ENCODE measurements at places on chromosomes 4 and X.
A peak's percentile ranks its signal among the peaks of the same experiment; 100 is the strongest.

- no peak for DNase-seq
These were observed 450.3 kb upstream of the PCDH7 start for GRCh38 chr4:30269850-30270249.

GRCh38 chr4:2274320-2275043, 12.6 kb upstream of the MXD4 start:
- DNase-seq = no peak

GRCh38 chr4:5399790-5400421, 308.5 kb downstream of the EVC2 start:
- DNase-seq = peak; percentile 28

DNA sequence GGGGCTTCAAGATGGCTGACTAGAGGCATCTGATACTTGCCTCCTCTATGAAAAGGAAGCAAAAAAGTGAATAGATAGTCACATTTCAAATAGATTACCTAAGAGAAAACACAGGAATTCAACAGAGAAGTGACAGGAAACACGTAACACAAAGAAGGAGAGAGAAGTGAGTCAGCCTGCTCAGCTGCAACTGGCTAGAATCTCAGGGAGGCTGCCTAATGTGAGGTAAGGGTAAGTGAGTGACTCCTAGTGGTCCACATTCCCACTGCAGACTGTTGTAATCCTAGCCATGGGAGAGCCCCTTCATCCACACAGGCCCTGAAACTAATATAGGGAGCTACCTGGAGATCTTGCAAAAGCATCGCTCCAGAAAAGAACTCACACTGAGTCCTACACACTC, 179.2 kb downstream of the SLC7A11 start:
- no peak for DNase-seq

DNA sequence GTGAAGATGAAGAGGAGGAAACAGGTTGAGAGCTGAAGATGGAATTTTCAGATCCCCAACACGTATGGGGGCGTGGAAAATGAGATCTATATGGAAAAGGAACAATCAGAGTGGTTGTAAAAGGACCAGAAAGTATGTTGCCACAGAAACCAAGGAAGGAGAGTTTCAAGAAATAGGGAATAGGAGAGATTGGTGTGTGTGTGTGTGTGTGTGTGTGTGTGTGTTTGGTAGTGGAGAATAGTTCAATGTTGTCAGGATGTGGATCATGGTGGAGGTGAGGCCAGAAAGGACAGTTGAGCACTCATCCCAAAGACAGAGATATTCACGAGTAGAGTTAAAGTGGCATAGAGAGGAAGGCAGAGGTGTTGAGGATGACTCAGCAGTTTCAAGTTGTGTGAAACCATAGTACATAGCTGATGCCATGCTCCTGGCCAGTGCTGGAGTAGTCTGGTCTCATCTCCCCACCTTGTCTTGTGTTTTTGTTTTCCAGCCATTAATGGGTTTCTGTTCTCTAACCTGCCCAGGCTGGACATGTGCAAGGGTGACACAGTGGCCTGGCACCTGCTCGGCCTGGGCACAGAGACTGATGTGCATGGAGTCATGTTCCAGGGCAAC, 36.1 kb downstream of the HEPH start:
- no peak for DNase-seq

DNA sequence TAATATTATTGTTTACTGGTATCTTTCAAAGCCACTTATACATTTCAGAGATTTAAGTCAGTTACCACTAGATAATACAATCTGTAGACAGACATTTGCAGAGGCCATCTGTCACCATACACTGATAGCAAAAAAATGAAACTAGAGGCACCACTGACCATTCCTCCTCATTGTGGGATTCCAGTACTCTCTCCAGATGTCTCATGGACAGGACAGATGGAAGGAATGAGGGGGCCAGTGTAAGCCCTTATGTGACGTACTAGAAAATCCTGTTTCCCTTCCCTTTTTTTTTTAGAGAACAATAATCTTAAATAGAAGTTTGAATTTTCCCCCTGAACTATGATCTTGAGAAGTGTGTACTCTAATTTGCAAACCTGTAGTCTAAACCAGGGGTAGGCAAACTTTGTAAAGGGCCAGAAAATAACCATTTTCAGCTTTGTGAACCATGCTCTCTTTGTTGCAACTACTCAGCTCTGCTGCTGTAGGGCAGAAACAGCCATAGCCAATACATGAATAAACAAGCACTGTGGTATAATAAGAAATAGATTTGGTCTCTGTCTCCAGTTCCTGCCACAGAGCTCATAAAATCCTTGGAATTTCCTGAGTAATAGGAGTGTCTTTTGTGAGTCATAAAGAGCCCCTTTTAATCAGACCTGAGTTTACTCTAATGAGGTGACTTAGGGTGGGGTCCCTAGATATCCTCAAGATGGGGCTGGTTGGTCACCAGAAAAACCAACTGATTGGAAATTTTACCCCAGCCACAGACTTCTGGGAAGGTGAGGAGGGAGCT, 90.4 kb downstream of the MOSPD2 start:
- DNase-seq = no peak

DNA sequence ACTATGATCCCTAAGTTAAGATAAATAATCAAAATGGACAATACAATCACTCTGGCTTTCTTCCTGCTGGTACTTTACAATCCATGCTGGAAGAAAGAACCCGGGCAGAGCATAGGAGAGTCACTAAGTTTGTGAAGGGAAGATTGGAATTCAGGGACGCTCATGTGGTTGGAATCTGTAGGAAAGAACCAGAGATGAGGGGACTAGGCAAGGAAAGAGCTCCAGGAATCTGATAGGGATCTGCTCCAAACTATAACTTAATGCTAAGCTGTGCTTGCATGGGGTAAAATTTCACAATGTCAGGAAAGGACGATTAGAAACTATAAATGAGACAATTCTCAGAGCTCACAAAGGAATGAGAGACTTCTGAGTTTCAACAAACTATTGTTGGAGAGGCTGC, 167.5 kb downstream of the ADGRA3 start:
- DNase-seq = no peak

DNA sequence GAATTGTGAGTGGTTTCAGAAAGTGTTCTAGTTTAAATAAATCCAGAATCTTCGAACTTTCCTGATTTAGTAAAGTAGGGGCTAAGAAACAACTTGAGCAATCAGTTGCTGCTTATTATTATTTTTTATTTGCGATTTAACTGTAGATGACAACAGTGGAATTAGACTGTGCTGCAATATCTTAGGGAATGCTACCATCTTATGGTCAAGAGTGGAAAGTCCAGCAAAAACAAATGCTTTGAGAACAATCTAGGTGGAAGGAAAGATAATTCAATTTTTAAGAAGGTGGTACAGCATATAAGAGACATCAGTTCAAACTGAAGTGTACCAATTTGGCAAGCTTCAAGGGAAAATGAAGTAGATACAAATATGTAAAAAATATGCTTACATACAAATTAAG, 73.3 kb downstream of the CYLC1 start:
- DNase-seq = no peak

- DNase-seq = no peak
These were observed 28.6 kb upstream of the LSM6 start for GRCh38 chr4:146146918-146147317.

DNA sequence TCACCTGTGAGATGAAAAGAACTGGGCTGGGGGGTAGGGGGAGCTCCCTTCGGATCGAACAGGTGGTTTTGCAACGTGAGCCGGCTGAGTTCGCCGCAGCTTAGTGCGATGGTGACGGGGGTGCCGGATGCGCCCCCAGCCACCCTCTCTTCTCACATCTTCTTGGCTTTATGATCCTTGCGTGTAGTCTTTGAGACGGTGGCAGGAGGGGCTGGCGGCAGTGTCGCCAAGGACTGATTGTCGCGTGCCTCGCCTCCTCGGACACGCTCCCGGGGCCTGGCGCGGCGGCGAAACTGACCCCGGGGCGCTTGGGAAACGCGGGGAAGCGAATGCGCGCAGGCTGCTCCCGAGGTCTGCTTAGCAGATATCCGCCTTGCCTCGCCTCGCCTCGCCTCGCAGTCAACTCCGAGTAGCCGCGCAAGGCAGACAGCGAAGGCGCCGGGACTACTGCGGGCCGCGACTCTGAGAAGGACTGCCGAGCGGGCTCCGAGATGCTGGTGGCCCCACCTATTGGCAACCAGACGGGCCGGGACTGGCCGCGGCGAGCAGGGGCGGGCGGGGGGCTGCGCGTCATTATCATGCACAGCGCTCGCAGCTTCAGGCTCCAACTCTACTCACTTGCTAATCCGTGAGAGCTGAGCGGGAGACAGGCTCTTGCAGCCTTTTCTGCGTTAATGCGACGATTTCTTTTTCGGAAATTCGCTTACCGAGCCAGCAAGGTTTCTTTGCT, 1.5 kb downstream of the GRID2 start:
- DNase-seq = peak; percentile 83

DNA sequence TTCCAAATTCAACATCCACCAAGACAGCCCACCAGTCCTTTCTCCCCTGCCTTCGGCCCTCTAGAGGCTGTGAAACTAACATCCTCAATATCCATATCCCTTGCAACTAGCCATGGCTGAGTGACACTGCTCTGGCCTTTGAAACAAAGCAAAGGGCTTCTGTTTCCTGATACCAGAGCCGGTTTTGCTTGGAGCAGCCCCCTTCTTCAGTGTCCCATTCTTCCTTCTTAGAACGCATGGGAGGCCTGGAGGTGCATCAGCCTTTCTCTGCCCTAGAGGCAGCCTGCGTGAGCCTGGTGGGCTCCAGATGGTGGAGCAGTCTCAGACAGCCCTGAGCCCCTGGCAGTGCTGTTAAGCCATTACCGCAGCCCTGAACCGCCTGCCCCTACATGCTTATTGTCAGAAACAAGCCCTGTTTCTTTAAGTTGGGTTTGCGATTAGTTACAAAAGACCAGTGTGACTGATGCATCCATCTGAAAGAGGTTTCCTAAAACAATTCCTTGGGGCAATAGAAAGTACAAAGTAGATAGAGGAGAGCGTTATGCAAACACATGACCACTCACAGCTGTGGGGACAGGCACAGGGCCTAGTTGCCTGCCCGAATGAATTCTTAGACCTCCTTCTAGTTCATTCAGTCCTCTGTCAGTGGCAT, 74.1 kb downstream of the EVC start:
- DNase-seq = no peak

DNA sequence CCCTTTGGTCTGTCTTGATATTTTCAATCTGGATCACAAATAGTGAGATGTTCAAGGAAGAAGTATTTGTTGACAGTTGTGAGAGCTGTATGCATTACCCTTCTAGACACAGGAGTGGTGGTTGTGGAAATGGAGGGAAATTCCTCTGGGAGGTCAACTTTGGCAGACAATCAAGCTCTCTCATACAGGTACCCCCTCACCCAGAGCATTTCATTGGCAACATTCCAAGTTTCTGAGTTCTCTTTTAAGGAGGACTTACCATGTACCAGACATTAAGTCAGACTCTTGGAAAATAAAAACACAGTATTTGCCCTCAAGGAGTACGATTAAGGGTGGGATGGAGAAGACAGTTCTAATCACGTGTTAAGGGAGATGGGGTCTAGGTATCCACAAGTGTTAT, 45.3 kb downstream of the KLHL15 start:
- DNase-seq = no peak

DNA sequence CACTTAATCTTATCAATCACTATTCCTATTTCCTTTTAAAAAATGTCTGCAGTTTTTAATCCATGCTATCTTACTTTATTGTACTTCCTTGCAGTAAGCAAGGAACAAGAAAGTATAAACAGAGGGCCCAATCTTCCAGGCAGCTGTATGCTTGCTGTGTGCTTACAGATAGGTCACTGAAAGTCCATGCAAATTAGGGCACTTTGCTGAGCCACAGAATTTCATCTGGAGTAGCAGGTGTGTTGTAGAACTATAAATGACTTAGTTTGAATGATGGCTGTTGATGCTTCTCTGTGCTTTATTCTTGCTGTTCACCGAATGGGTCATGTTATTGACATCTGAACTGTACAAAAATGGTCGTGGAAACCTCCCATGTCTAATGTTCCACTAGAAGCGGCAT, 154.6 kb downstream of the ATOH1 start:
- DNase-seq = no peak

DNA sequence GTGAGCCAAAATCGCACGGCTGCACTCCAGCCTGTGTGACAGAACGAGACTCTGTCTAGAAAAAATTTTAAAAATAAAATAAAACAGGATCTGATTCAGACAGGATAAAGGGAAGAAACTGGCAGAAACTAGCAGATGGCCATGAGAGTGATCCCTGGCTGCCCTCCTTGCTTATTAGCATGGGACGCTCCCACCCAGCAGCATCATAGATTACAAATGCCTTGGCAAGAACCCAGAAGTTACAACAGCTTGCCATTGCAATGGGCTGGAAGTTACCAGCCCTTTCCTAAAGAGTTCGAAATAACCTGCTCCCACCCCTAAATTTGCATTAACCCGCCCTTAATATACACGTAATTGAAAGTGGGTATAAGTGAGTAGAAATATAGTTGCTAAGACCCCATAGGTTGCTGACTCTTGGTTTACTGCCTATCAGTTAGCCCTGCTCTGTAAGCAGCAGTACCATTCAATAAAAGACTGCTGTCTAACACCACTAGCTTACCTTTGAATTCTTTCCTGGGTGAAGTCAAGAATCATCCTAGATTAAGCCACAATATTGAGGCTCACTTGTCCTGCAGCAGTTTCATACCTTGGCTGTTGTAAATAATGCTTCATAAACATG, 9.1 kb upstream of the XAGE2 start:
- peak; percentile 43 for DNase-seq

Measured in muscle of leg (tissue), 16 donors.